ENCODE measurements at places on chromosomes 7 and 10.
A peak's percentile ranks its signal among the peaks of the same experiment; 100 is the strongest.

GRCh38 chr10:15853800-15854199 is 6.5 kb downstream of the MINDY3 start:
- H3K27me3 ChIP-seq = no peaks in the 10 kb centered on the region
- H3K27ac ChIP-seq = no peak overlapping the region
- no peak for DNase-seq
- H3K4me3 ChIP-seq = no peak overlapping the region
- peaks cover 4% of the 10 kb centered on the region for H3K4me1 ChIP-seq
- no peaks in the 10 kb centered on the region for H3K36me3 ChIP-seq

DNA sequence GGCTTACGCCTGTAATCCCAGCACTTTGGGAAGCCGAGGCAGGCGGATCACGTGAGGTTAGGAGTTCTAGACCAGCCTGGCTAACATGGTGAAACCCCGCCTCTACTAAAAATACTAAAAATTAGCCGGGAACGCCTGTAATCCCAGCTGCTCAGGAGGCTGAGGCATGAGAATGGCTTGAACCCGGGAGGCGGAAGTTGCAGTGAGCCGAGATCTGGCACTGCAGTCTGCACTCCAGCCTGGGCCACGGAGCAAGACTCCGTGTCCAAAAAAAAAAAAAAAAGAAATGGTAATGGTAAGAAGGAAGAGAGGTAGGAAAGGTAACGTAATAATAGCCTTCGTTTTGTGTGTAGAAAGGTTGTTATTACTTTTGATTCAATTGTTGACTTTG is 1.2 kb downstream of the HSPA14 start:
- H3K27me3 ChIP-seq = no peaks in the 10 kb centered on the region
- H3K36me3 ChIP-seq = peaks cover 41% of the 10 kb centered on the region
- peak overlapping the region; percentile 97 for H3K4me3 ChIP-seq
- no peak for DNase-seq

DNA sequence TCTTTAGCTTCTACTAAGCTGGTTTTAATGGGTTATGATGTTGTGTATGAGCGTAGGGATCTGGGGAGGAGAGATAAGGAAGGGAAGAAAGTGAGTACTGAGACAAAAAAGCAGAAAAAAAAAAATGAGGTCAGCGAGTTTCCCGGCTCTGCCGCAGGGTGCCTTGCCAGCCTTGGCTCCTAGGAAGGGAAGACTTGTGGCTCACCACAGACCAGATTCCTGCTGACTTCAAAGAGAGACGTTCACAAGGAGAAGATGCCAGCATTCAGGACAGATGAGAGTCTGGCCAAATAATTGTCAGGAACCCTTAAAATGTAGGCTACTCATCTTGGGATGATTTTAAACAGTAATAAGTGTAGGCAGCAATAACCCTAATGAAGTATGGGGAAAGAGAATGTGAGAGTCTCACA is 11.4 kb upstream of the FAS start:
- H3K4me3 ChIP-seq = no peak overlapping the region
- no peaks in the 10 kb centered on the region for H3K27me3 ChIP-seq
- peak overlapping the region; percentile 35 for H3K27ac ChIP-seq
- peaks cover 32% of the 10 kb centered on the region for H3K4me1 ChIP-seq
- H3K36me3 ChIP-seq = peaks cover 4% of the 10 kb centered on the region

DNA sequence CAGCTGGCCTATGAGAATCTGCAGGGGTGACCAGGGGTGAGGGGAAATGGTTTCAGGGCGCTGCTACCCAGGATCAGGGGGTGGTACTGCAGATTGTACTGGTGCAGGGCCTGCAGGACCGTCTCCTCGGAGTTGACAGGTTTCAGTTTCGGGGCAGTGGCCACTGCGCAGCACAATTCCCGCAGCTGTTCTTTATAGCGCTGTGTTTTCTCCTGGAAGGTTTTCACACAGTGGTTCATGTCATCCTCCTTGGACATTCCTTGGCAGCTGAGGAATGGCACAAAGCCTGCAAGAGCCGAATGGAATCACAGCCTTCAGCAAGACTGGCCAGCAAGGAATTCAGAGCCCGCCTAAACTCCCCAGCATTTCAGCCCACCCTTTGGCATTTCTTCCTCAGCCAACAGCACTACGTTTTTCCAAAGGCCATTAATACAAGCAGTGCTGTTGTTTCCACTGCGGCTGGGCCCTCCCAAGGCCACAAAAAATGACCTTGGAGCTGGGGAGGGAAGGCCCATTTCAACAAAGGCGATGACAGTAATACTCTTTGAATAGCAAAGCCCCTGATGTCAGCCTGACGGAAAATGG is 44.9 kb downstream of the PNLIPRP2 start:
- H3K4me1 ChIP-seq = peaks cover 3% of the 10 kb centered on the region
- H3K4me3 ChIP-seq = peak overlapping the region; percentile 65
- DNase-seq = peak; percentile 87
- H3K27ac ChIP-seq = no peak overlapping the region
- H3K36me3 ChIP-seq = no peaks in the 10 kb centered on the region

- no peaks in the 10 kb centered on the region for H3K36me3 ChIP-seq
- no peaks in the 10 kb centered on the region for H3K27me3 ChIP-seq
- no peak overlapping the region for H3K27ac ChIP-seq
These were observed 339.2 kb downstream of the ZNF716 start for GRCh38 chr7:57789130-57789529.

Data from osteoblast (primary cell).